Stimulated activated CD8-positive, alpha-beta memory T cell treated with anti-CD3 and anti-CD28 coated beads, Interleukin-2, amount 100 ng/mL, for 48 hours (primary cell): ENCODE measurements at places on chromosomes 11 and 22.

DNA sequence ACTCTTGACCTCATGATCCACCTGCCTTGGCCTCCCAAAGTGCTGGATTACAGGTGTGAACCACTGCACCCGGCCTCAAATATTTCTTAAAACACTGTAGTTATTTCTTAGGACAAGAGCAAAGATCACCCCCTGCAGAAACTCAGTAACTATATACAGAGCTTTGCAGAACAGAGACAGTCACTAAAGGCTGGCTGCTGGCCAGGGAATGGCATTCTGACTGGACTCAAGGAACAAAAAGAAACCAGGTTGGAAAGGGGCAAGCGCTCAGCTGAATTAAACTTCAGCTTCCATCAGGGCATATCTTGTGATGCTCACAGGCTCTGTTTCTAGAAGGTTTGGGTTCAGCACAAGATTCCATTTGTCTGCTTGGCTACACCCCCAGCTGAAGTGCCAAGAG lies 95.8 kb downstream of the ADAMTS15 start:
- DNase-seq: no peak

DNA sequence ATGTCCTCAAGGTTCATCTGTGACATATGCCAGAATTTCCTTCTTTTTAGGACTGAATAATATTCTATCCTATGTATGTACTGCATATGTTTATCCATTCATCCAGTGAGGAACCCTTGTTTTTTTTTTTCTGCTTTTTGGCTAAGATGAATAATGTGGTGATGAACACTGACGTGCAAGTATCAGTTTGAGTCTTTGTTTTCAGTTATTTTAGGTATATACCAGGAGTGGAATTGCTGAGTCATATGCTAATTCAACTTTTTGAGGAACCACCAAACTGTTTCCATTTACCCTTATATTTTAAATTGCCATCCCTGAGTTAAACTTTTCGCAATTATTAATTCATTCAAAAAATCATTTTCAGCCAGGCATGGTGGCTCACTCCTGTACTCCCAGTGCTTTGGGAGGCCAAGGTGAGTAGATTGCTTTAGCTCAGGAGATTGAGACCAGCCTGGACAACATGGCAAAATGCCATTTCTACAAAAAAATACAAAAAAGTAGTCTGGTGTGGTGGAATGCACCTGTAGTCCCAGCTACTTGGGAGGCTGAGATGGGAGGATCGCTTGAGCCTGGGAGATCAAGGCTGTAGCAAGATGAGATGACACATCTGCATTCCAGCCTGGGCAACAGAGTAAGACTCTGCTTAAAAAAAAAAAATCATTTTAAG lies 64.2 kb downstream of the MICAL2 start:
- DNase-seq: no peak

- no peak for DNase-seq
Measured at GRCh38 chr11:122304973-122305372, 189.0 kb upstream of the BLID start.

DNA sequence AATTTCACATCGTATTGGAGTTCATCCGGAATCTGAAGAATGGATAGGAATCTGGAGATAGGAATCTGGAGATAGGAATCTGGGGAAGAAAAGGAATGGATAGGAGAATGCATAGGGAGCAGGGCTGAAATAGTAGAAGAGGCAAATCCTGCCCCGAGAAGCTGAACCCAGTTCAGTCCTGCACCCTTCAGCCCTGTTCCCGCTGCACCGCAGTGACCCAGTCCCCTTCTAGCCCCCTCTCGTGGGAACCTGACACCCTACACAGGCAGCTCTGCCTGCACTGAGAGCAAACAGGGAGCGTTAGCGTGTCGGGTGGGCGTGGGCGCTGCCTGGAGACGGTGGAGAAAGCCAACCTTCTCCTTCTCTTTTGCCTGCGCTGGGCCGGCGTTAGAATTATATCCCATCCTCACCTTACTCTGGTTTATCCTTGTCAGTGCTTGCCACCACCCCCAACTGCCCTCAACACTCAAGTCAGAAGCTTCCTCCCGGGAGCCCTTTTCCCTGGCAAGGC lies 1.0 kb upstream of the CCKBR start:
- no peak for DNase-seq

DNA sequence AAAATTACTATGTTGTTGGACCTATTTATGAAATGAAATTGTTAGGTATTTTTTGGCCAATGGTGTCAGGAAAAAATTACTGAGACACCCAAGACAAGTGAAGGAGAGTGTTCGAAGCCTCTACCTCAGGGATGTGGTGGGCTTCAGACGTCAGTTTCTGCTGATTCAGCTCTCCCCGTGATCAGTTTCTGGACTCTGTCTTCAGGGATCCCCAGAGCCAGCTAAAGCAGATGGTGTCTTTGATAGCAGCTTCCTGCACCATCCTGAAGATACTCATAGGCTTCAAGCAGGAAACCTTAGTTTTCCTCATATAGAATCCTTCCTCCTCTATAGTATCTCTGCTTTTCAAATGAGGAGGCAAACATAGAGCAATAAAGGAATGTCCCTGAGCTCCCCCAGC lies 7.4 kb downstream of the CD248 start:
- DNase-seq: no peak
